ENCODE measurements at places on chromosomes 3 and 15. TPM values are rescaled to one million over a fixed set of nuclear protein-coding genes. Genes with fewer than 3 reads are reported as not detected.

GRCh38 chr15:57527382-57528091, 64.2 kb upstream of the MYZAP start:
- DNase-seq, result no peak

DNA sequence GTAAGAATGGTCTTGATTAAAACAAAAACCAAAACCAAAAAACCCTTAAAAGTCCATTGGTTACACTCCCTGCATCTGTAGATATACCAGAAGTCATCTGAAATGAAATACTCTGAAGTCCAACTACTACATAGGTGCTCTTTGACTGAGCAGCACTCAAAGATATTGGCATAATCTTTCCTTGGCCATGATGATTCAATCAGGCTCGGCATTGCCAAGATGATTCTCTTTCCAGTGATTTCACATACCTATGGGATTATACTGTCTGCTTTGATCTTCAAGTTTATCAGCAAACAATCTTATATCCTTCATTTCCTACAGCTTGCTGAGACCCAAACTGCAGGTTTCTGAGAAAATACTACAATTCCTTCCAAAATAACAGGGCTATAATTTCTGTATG, 35.9 kb upstream of the DIPK2A start:
- DNase-seq, result no peak

- no peak for DNase-seq
Observed at GRCh38 chr3:197349368-197349767, 51.0 kb upstream of the DLG1 start.

SH3GL3 gene
- 6.0 TPM for total RNA-seq
